ENCODE measurements at places on chromosomes 1 and 21.

DNA sequence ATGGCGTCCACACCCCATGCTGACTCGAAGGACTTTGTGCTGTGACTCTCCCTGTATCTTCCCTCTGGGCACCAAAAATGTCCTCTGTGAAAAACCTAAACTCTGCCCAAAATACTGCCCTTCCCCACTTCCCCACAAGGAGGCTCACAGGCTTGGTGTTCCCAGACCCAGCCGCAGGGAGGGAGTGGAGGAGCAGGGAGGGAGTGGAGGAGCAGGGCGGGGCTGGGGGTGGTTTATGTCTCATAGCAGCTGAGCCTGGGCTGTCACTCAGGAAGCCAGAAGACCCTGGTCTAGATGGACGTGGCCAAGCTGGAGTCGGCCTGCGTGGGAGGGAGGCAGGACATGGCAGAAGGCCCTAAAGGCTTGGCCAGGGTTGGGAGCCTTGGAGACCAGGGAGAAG is 461.7 kb downstream of the PTPRU start:
- DNase-seq = no peak

GRCh38 chr1:171472183-171472647 is 13.1 kb upstream of the PRRC2C start:
- no peak for DNase-seq

DNA sequence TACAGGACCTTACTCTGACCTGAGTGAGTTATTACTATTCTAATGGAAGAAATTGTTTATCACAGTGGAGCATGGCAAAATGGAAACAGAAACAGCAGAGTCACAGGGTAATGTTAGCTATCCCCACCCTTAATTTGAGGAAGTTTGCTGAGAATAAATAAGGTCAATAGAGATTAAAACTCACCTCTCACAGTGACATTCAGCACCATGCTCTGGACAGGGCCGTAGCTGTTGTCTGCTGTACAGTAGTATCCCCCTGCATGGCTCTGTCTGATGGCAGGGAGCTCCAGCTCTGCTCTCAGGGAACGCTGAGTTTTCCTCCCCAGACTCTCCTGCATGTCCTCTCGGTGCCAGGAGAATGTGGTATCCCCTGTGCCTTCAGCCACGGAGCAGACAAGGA is 11.9 kb downstream of the FCRL4 start:
- DNase-seq = peak; percentile 35

DNA sequence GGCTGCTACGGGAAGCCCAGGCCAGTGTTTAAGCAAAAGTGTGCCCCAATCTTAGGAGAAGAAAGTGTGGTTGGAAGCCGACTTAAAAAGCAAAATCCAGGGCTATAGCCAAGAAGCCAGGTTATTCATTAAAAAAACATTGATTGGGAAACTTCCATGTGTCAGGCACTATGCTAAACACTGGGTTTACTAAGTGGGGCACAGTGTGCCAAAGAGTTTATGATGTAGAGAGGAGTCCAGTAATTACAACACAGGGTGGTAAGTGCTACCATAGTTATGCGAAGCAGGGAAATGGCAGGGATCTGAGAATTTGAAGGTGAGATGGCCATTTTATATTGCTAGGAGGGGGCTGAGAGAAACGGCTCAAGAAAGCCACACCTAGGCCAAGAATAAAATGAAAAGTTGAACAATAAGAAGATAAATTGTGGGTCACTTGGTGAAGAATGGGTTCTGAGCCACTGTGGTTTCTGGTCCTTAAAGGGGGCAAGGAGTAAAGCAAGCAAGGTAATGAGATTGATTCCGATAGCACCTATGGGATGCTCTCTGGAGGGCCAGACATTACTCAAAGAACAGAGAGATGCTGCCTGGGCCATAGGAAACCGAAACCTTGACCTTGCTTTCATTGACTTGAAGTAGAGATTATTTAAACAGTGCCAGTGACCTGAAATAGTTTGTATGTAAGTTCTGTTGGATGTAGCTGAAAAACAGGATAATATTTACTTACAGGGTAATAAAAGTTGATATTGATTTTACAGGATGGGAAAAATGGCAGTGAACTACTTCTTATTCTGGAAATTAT is 177.8 kb downstream of the GIPC2 start:
- no peak for DNase-seq

DNA sequence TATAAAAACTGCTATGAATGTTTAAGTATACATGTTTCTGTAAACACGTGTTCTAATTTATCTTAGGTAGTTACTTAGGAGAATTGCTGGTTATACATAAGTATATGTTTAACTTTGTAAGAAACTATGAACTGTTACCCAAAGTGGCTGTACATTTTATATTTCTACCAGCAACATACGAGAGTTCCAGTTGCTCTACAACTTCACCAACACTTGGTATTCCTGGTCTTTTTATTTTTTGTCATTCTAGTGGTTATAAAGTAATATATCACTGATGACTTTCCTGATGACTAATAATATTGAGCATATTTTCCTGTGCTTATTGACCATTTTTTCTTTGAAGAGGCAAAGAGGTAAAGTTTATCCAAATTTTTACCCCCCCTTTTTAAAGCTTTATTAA is 76.0 kb downstream of the KIAA0319L start:
- no peak for DNase-seq

GRCh38 chr1:232635778-232636356 is 5.9 kb upstream of the SIPA1L2 start:
- peak; percentile 44 for DNase-seq

GRCh38 chr1:150579945-150580642 is 684 bp upstream of the MCL1 start:
- DNase-seq = no peak

GRCh38 chr1:155651861-155652661 is 36.5 kb downstream of the YY1AP1 start:
- DNase-seq = no peak

GRCh38 chr21:21713651-21714180 is 715.5 kb downstream of the NCAM2 start:
- DNase-seq = no peak

GRCh38 chr1:81885291-81885690 is 84.6 kb downstream of the ADGRL2 start:
- DNase-seq = no peak

- DNase-seq = no peak
Observed at GRCh38 chr21:14734191-14734590, 188.1 kb upstream of the SAMSN1 start.

GRCh38 chr1:7233237-7233540 is 447.9 kb downstream of the CAMTA1 start:
- DNase-seq = no peak

- DNase-seq = no peak
Observed at GRCh38 chr1:118556936-118557335, 371.9 kb upstream of the SPAG17 start.

DNA sequence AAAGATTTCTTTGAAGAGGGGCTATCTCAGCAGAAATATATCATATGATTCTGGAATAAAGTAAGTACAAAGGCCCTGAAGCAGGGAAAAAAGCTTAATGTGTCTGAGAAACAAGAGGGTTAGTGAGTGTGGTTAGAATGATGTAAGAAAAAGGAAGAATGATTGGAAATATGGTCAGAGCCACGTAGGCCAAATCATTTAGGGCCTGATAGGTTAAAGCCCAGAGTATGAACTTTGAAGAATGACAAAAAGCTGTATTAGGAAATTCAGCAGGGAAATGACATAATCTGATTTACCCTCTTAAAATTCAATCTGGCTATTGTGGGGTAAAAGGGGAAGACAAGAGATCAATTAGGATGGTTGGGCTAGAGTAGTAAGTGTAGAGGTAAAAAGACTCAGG is 69.0 kb upstream of the MUTYH start:
- DNase-seq = no peak

- no peak for DNase-seq
Observed at GRCh38 chr1:54218883-54219687, 19.1 kb downstream of the MRPL37 start.

GRCh38 chr1:33826711-33827110 is 37.2 kb upstream of the HMGB4 start:
- no peak for DNase-seq

- DNase-seq = no peak
Observed at GRCh38 chr1:214739621-214740238, 136.7 kb downstream of the CENPF start.

- no peak for DNase-seq
Observed at GRCh38 chr1:41365320-41365633, 4.0 kb downstream of the FOXO6 start.

DNA sequence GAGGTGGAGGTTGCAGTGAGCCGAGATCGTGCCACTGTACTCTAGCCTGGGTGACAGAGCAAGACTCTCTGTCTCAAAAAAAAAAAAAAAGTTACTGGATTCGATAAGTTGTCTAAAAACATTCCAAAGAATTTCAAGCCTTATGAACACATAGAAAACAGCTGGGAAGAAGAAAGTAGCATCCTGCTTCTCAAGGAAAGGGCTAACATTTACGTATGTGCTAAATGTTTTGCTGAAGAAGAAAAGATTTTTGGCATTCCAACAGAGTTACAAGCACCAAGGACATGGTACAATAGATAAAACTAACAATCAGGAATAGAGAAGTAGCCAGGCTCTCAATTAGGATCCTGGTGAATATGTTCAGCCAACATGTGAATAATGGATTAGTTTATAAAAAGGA is 69.8 kb downstream of the HFM1 start:
- DNase-seq = no peak

- DNase-seq = no peak
Observed at GRCh38 chr1:7585216-7585907, 185.7 kb upstream of the VAMP3 start.

DNA sequence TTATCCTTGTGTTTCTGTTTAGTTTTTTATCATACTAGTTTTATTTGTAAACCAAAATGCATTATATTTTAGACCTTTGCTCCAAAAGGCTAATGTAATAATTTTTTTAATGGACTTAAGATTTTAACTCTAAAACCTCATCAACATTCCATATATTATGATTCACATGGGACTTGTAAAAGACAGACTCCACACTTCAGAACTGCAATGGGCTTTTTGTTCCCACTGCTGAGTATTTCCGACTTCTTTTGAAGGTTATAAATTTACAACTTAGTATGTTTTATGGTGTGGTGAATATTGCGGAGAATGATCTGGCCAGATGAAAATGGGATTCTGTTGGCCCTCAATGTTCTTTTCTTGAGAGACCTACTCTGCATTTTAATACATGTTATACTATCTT is 678.5 kb downstream of the USP25 start:
- DNase-seq = no peak

DNA sequence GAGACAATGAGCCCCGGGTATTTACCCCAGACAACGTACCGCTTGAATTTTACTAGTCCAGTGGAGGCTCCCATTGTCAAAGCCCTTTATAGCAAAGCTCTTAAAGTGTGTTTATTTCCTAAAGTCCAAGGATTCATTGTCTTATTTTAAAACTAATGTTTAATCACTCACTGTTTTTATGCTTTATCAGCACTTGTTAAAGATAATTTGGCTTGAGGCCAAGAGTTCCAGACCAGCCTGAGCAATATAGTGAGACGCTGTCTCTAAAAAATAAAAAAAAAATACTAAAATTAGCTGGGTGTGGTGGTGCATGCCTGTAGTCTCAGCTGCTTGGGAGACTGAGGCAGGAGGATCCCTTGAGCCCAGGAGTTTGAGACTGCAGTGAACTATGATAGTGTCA is 202.8 kb downstream of the RYR2 start:
- DNase-seq = no peak

- no peak for DNase-seq
Observed at GRCh38 chr1:206836111-206836510, 29.3 kb upstream of the IL20 start.

GRCh38 chr1:89454845-89455521 is 69.6 kb upstream of the LRRC8B start:
- DNase-seq = peak; percentile 26

DNA sequence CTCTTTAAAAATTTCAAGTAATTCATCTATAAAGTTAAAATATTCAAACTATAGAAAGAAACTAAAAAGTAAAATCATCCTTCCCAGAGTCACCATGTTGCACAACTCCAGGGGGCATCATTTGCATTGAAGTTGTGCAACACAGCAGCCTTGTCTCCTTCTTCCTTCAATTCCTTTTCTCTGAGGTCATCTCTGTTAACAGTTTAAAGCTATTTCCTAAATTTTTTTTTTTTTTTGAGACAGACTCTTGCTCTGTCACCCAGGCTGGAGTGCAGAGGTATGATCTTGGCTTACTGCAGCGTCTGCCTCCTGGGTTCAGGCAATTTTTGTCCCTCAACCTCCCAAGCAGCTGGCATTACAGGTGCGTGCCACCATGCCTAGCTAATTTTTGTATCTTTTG is 7.1 kb downstream of the RHBG start:
- DNase-seq = no peak
